HEK293T (cell line): ENCODE measurements at places on chromosomes 1 and 21.

- DNase-seq = no peak
Observed at GRCh38 chr1:168920456-168921094, 185.9 kb upstream of the ATP1B1 start.

DNA sequence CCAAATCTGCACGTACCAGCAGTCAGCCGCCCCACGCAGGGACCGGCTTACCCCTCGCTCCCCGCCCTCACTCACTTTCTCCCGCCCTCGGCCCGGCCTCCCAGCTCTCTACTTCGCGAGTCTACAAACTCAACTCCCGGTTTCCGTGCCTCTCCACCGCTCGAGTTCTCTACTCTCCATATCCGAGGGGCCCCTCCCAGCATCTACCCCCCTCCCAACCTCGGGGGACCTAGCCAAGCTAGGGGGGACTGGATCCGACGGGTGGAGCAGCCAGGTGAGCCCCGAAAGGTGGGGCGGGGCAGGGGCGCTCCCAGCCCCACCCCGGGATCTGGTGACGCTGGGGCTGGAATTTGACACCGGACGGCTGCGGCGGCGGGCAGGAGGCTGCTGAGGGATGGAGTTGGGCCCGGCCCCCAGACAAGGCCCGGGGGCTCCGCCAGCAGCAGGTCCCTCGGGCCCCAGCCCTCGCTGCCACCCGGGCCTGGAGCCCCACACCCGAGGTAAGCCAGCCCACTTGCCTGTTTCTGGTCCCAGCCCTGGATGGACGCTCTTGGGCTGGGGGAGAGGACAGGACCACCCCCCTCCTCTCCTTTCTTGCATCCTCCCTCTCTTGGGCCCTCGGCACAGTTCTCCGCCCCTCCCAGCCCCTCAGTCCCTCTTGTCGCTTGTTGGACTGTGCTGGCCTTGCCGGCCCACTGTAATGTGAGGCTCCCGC lies at the start of gene ARTN:
ARTN (plus strand) TSS at position 416 of the 715 bp plus-strand sequence. CDS start 1,856 bp downstream, outside the sequence.
- no peak for DNase-seq

DNA sequence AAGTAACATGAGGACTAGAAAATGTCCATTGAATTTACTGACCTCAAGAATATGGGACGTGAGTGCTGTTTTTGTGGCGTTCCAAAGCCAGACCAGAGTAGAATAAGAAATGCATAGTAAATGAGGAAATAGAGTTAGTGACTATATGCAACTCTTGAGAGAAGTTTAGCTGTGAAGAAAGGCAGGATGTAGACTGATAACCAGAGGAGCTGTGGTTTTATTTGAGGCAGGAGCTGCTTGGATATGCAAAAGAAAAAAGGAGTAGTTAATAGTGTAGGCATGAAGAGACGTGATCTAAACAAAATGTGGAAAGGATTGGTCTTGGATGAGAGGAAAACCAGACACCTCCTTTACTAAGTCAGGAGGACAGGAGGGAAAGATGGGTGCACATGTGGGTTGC lies 28.2 kb downstream of the DNAH14 start:
- DNase-seq = no peak

GRCh38 chr1:95325349-95325748 lies 91.3 kb downstream of the RWDD3 start:
- DNase-seq = no peak

- no peak for DNase-seq
Observed at GRCh38 chr21:44840771-44841170, 22.9 kb upstream of the SUMO3 start.

DNA sequence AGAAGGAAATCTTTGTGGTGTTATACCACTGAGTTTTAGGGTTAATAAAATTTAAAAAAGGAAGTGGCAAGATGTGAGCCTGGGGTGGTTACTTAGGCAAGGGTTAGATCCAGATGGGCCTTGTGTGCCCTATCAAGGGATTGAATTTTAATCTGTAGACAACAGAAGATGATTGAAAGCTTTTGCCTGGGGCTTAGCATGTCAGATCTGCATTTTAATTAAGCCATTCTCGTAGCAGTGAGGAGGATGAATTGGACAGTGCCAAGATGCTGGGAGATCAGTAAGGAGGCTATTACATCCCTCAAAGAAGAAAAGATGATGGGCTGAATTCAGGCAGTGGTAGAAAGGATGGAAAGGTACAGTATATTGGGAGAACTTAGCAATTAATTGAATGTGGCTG lies 42.3 kb downstream of the HMGB4 start:
- DNase-seq = no peak

DNA sequence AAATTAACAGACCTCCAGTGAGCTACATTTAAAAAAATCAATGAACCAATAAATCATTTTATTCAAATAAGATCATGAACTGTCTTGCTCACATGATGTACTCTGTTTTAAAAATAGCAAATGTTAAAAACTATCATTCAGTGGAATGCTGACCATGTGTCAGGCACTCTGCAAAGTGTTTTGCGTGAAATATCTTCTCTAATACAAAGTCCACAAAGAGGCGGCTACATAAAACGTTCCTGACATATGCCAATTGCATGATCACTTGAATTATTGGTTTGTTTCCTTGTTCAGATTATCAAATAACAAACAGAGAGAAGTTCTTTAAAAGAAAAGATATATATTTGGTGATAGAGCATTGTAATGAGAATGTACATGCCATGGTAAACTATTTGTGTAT lies 10.7 kb downstream of the FMO2 start:
- DNase-seq = no peak

- peak; percentile 37 for DNase-seq
Observed at GRCh38 chr1:116852910-116853309, 56.8 kb upstream of the PTGFRN start.

- no peak for DNase-seq
Observed at GRCh38 chr1:234727018-234727940, 117.3 kb upstream of the IRF2BP2 start.

- DNase-seq = no peak
Observed at GRCh38 chr21:32282992-32283391, 4.1 kb upstream of the MIS18A start.

DNA sequence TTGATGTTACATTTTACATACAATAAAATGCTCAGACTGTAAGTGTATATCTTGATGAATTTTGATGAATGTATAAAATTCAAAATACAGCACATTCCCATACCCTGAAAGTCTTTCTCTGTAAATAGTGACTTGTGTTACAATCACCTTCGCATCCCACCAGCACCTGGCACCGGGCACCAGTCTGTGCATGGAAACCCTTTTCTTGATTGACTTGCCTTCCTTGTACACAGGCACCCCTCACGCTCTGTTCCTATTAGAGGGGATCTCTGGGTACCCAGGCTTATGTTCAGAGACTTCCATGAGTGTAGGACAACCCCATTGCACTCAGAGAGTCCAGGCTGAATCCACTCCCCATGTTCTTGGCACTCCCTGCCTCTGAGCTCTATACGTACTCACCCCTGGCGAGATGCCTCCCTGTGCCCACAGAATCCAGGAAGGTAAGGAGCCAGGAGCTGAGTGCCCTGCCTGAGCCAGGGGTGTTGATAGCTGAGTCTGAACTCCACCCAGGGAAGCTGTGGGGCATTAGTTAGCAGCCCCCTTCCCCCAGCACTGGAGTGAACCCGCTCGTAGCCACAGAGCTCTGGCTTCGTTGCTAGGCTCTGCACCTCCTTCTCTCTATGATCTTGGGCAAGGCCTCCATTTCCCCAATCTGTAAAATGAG lies 22.5 kb upstream of the PKP1 start:
- no peak for DNase-seq

DNA sequence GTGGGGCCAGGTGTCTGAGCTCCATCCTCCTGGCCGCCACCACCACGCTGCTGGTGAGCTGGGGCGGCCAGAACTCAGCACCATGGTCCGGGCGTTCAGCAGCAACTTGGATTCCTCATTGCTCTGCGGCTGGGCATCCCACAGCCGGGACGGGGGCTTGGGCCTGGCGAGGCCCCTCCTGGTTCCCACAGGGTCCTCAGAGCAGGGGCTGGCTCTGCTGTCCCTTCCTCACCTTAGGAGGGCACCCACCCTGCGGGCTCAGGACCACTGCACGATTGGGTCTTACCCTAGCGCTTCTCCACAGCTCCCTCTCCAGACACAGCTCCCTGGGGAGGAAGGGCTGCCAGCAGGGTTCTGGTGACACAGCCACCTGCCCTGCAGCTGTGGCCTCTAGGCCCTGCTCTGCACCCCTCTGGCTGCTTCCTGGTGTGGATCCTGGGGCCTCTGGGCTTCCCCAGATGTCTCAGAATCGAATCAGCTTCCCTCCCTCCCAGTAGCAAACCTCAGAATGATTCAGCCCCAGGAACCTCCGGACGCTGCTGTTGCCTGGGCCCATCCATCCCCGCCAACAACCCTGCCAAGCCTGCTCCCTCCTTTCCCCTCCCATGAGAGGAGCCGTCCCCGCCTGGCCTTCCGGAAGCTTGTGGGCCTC lies 25.0 kb downstream of the CRYAA start:
- no peak for DNase-seq

GRCh38 chr1:85343612-85344255 lies 67.3 kb upstream of the BCL10 start:
- DNase-seq = no peak

- no peak for DNase-seq
Observed at GRCh38 chr1:189656628-189657530, 820.8 kb downstream of the BRINP3 start.

GRCh38 chr21:38622081-38622826 lies 124.0 kb upstream of the ERG start:
- DNase-seq = no peak

DNA sequence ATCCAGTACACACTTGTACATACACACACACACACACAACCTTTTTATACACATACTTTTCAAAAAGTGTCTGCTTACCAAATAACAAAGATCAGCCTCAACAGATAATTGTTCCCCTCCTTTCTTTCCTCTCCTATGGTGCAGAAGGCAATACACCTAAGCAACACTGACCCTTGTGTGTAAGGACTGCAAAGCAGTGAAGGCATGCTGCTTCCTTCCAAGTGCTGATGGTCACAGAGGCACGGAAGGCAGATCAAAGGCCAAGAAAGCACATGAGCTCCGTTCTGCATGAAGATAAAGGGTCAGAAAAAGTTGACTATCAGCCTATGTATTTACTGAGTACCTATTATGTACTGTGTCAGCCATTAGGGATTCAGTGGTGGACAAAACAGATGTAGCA lies 168.8 kb downstream of the TNR start:
- no peak for DNase-seq

DNA sequence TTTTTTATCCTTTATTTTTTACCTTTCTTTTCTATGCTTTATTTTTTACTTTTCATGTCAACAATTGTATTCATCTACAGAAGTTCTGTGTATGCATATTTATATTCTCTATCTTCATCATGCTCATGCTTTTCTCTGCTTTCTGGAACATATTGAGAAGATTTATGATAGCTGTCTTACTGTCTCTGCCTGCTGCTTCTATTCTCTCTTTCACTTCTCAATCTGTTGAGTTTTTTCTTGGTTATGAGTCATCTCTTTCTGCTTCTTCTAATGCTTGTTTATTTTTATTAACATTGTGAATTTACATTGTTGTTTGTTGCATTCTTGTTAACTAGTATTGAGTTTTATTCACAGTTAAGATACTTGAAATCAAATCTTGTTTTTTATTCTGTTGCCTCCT lies 22.6 kb downstream of the F5 start:
- no peak for DNase-seq

GRCh38 chr1:9314111-9314510 lies 21.4 kb downstream of the SPSB1 start:
- no peak for DNase-seq

DNA sequence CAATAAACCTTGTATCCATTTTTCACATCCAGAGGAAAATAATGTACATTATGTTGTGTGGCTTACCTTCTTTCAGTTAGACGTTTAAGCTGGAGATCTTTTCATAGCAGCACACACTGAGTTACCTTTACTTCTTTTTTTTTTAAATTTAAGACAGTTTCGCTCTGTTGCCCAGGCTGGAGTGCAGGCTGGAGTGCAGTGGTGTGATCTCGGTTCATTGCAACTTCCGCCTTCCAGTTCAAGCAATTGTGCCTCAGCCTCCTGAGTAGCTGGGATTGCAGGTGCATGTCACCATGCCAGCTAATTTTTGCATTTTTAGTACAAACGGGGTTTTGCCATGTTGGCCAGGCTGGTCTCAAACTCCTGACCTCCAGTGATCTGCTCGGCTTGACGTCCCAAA lies 7.4 kb upstream of the CAMTA1 start:
- DNase-seq = no peak

- DNase-seq = peak; percentile 47
Observed at GRCh38 chr1:235503403-235504121, 690 bp downstream of the B3GALNT2 start.

GRCh38 chr1:201088901-201089525 lies 23.2 kb downstream of the CACNA1S start:
- DNase-seq = no peak

DNA sequence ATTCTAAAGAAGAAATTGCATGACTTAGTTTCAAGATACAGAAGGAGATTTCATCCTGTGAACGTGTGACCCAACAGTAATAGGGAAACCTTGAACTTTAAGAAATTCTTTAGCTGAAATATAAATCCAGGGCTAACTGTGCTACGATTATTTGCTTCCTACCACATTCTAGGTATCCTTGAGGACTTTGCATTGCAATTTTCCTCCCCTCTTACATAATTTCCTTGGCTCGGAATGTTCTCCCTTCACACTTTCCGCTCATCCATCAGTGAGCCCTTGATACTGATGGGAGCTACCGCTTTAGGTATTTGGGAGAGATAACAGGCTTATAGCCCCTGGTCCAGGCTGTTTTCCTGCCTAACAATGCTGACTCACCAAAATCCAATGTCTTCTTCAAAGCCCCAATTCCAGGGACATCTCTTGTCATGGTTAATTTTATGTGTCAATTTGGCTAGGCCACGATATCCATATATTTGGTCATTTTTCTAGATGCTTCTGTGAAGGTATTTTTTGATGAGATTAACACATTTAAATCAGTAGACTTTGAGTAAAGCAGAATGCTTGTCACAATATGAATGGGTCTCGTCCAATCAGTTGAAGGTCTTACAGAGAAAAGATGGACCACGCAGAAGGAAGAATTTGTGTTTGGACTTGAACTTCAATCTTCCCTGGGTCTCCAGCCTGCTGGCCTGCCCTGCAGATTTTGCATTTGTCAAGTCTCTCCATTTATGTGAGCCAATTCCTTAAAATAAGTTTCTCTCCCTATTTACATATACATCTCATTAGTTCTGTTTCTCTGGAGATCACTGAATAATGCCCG lies 121.2 kb downstream of the PTPN14 start:
- no peak for DNase-seq

DNA sequence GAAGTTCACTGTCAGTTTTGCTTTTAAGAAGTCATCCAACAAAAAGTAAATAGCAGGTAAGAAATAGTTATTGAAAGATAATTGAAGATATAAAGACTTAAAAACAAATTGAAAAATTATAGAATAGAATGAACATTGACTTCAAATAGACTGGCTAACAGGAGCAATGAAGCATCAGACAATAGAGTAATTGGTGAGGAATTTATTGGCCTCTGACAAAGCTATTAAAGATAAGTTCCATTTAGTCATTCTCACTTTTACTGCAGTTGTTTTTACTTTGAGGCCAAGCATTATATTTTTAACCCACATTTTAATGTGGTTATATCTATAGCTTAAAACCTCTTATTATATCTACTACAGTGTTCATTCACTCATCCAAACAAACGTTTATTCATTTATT lies 228.8 kb upstream of the ADGRL2 start:
- DNase-seq = no peak

GRCh38 chr1:17585266-17585987 lies 45.9 kb downstream of the ARHGEF10L start:
- DNase-seq = no peak
